Brain (organoid and tissue), 16 donors: ENCODE measurements at places on chromosomes 3 and 15.

DNA sequence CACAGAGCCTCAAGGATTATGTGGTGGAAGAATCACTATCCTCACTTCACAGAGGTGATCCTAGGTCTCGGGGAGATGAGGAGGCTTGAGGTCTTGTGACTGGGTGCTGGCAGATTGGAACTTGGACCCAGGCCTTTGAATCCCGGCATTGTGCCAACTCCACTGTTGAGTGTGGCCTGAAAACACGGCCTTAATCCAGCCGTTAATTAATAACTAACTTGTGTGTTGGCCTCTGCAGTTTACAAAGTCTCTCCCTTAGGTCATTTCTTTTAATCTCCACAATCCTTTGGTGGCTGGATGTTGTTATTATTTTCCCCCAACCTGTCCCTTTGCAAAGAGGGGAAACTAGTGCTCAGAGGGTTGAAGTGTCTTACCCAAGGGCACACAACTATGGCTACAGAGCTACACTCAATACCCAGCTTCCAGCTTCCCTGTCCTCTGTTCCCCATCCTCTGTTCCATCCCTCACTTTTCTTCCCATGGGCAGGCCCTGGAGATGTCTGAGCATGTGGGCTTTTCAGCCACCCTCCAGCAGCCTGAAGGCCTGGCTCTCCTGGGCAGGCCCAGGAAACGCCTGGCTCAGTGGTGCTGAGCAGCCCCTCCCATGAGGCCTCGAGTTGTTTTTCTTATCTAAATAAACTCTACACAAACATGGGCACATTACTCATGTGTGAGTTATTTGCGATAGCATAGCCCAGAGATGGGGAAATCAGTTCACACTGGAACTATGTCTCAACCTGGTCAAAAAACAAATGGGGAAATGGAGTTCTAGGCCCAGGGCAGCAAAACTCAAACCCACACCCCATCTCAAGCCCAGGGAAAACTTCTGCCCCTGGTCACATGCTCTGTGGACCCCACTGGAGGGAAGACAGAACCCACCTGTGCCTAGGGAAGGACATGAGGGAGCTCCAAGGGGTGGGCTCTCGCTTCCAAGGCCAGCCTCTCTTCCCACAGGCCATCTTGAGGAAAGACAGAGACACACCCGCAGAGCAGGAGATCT is 16.8 kb upstream of the SMAD3 start:
- DNase-seq, result no peak

DNA sequence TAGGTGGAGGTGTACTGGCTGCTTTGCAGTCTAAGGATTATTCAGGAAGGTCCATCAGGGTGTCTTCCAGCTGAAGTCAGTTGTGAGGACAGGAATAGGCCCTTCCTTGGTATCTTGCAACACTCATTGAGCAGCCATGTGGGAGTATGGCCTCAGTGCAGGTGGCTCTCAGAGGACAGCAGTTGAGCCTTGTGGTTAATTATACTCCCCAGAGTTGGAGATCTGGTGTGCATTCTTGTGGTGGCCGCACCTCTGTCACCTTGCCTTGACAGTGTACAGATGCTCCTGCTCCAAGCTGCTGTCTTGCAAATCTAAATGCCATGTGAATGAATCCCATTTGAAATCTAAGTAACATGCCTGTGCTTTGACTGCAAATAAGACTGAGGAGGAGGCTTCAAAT is 339.9 kb upstream of the BCHE start:
- DNase-seq, result no peak

GRCh38 chr3:126998728-126999127 is 15.8 kb downstream of the PLXNA1 start:
- DNase-seq, result no peak

DNA sequence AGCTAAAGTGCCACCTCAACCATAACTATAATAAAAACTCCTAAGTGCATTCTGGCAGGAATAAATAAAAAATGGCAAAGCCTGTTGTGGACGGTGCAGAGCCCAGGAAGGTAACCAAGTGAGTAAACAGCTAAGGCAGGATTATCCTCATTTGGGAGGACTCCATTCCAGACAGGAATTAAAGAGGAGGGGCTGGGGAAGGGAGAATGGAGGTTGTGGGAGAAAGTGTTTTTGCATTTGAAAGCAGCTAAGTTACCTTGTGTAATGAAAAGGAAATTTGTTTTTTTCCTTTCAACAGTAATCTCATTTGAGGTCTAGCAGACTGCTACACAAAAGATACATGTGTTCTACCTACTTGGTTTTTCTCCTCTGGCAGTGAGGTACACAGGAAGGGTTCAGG is 248.5 kb downstream of the TIGIT start:
- DNase-seq, result no peak

DNA sequence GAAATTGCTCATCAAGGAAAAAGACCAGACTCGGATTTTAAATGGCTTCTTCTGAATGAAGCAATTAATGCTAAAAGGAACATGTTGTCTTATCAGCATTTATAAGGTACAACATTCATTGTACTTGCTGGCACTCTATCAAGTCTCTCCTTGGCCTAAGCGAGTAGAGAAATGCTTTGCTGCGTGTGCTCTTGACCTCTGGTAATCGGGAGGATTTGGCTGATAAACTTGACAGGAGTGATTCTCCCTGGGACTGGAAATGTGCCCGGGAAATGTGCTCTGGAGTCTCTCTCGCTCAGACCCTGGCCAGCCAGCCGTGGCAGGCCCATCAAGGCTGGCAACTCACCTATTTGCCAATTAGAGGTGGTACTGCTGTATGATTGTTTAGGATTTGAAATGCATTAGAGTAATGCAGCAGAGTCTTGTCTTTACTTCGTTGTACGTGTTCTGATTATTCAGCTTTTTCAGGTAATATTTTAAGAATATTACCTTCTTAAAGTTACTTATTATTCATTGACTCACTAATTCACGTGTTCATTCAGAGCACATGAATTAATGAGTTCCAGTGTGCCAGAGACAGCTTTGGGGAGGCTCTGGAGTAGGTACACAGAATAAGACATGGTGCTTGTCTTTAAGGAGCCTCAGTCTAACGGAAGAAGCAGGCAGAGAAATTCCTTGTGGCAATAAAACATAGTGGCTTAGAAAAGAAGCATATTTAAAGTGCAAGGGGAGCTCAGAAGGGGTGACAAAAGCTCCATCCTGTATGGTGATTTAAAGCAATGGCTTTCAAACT is 48.0 kb upstream of the TPRG1 start:
- peak; percentile 55 for DNase-seq

GRCh38 chr3:70985572-70985971 is 598.0 kb downstream of the FOXP1 start:
- DNase-seq, result no peak

GRCh38 chr3:107927361-107928083 is 163.3 kb downstream of the CD47 start:
- peak; percentile 90 for DNase-seq

DNA sequence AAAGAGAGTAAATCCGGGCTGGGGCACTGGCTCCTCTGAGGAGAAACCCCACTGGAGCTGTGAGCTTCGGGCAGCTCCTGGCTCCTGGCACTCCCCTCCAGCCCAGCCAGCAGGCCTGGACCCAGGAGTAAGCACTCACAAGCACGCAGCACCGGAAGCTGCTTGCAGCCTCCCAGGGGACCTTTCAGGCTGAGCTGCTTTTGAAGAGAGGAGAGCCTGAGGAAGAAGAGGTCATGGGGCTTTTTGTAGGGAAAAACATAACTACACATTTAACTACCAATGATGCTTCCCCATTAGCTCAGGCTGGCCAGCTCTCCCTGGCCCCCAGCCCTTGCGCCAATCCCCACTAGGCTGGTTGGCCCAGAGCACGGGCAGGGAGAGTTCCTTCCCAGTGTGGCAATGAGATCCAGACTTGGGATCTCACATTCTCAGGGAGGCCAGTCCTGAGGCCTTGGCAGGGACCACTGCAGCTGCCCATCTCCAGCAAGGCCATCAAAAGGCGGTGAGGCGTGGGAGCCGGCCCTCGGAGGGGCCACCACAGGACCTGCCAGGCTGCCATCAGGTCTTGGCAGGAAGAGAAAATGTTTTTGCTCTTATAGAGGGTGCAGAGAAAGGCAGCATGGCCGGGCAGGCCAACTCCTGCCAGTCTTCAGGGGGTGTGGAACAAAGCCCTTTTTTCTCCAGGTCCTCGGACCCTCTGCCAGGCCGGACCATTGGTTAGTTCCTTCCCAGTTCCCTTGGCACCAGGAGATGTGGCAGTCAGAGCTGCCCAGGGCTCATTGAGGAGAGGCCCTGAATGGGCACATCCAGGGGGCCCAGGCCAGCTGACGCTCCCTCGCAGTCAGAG is 41.5 kb upstream of the MFGE8 start:
- DNase-seq, result peak; percentile 89

- DNase-seq, result no peak
Observed at GRCh38 chr3:64046996-64047594, 23.8 kb upstream of the PSMD6 start.

DNA sequence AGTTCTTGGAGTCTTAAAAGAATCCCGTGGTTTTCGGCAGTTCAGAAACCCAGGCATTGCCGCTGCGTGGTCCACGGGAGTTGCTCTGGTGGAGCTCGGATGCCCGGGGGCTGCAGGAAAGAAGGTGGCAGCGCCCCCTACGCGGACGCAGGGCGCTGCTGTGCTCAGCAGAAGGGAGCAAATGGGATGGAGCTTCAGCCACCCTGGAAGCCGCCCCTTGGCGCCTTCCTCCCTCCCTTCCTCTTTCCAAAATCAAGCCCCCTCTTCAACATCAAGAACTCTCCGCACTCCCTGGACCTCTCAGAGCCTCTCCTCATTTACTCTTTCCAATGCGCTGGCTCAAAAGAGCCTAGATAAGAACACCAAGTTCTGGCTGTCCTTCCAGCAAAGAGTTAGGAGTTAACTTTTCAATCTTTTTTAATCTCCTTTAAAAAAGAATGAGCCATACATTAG is 880 bp upstream of the CHRNA7 start:
- peak; percentile 86 for DNase-seq

DNA sequence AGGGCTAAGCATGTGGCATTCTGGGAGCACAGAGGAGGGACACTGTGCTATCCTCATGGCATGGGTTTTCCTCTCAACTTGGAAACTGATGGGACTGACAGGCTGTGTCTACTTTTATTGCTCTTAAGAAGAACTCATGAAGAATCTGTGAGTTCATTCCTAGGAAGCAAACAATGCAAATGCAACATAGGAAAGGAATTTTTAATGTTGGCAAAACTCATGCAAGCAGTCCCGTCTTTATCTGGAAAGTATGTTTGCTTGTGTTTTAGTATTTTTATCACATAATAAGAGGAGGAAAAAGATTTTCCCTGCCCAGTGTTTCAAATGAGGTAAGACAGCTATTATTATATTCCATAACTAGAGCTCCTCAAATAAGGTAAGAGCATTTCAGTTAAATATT is 89.7 kb downstream of the TRIM42 start:
- no peak for DNase-seq

GRCh38 chr3:68876112-68876713 is 56.1 kb downstream of the TAFA4 start:
- DNase-seq, result peak; percentile 93

DNA sequence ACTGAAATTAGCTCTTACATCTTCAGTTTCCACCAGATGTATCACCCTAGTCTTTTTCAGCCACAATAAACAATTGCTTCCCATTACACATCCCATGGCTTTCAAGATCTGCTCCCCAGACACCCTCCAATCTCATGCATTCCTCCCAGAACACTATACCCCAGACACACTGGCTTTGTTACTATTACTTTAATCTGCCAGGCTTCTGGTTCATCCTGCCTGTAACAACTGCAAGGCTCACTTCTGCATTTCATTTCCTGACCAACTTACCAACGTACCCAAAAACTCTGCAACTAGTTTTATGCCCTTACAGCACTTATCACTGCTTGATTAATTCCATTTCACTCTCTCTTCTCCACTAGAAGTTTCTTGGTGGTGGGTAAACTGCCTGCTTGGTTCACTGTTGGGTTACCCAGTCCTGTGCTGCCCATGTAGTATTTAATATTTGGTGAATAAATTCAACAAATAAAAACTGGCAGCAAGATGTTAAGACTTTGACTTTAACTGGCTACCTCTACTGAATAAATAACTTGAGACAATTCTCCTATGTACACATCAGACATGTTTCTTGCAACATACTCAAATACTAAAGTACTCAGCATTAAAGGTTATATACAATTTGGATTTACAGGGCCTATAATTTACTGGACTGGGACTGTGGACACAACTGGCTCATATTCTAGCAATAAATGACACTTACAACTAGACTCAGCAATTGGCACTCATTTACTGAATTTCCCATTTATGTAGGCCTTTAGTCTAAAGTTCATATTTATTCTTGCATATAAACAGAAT is 2.7 kb downstream of the RPL22L1 start:
- DNase-seq, result no peak

- DNase-seq, result peak; percentile 90
Observed at GRCh38 chr15:86040356-86041033, 39.2 kb upstream of the AGBL1 start.

DNA sequence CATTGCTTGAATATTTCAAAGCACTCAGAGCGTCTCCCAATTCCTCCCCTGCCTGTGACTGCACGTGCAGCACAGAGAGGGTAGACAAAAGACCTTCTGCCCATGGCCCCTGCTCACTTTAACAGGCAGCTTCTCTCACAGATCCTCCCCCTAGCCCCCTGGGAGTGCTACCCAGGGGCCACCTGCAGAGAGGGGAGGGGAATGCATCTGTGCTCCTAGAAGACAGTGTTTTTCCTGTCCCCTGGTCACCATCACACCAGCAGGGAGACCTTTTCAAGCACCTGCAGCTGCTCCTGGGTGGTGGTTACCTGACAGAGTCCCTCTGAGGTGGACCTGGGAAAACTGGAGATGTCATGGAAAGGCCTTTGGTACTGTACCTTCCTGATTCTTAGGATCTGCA is 56.7 kb upstream of the PRR23C start:
- DNase-seq, result no peak

- DNase-seq, result no peak
Observed at GRCh38 chr3:164194842-164195241, 883.5 kb downstream of the SI start.

GRCh38 chr3:130658678-130659077 is 88.0 kb downstream of the PIK3R4 start:
- no peak for DNase-seq

DNA sequence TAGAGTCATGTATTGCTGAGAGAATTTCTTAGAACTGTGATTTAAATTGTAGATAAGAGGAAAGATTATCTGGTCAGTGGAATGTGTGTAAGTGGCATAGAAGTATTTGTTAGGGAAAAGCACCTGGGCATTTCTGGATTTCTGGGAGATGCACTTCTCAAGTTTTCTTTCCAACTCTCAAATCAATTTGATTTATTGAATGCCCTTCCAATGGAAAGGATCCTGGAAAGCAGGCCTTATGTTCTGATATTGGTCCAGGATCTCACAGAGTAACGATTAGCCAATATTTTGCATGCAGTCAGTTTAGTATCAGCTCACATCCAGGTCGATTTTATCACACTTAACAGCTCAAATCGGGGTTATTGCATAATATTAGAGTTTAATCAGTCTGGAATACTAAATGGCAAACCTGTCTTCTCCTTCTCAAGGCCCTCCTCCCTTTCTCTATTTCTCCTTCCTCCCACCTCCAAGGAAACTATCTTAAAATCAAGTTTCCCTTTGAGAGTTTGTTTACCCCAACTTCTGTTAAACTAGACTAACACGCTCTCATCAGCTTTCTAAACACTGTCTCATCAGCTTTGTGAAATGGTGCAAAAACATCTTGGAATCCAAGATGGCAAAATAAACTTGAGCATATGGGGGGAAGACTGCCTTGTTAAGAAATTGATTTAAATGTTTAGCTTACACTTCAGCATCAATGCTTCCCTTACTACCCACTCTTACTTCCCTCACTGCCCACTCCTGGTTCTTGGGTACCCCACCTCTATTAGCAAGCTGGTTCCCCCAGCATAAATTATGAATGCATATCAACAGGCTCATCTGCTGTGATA is 9.5 kb downstream of the SOX2 start:
- DNase-seq, result peak; percentile 94
